ENCODE measurements at places on chromosomes 11 and 22.

DNA sequence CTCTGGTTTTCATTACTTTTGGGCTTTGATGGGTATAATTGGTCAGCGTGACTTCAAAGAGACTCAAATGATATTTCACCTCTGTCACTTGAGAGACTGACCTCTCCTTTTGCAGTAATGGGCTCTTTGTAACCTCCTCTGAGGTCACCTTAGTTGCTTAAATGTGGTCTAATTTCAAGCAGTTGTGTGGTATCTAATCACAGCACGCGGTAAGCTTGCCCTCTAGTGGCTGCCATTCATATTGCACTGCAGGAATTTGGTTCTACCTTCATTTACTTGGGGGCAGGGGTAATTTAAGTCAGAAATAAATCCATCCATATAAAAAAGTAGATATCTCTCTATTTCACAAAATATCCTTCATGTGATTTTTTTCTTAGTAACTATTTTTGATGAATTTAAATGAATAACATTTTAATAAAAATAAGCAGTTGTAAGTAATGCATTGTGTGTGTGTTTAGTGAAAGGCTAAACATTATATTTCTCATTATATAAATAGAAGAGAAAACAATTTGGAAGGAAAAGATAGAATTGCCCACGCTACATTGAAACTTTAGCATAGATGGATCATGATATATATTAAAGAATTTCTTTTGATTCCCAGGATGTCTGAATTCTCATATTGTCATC lies 55.0 kb upstream of the ANO3 start:
- no peak overlapping the region for H3K4me3 ChIP-seq
- H3K27me3 ChIP-seq = no peaks in the 10 kb centered on the region
- no peaks in the 10 kb centered on the region for H3K36me3 ChIP-seq
- peak; percentile 66 for DNase-seq
- H3K27ac ChIP-seq = no peak overlapping the region
- no peaks in the 10 kb centered on the region for H3K4me1 ChIP-seq

DNA sequence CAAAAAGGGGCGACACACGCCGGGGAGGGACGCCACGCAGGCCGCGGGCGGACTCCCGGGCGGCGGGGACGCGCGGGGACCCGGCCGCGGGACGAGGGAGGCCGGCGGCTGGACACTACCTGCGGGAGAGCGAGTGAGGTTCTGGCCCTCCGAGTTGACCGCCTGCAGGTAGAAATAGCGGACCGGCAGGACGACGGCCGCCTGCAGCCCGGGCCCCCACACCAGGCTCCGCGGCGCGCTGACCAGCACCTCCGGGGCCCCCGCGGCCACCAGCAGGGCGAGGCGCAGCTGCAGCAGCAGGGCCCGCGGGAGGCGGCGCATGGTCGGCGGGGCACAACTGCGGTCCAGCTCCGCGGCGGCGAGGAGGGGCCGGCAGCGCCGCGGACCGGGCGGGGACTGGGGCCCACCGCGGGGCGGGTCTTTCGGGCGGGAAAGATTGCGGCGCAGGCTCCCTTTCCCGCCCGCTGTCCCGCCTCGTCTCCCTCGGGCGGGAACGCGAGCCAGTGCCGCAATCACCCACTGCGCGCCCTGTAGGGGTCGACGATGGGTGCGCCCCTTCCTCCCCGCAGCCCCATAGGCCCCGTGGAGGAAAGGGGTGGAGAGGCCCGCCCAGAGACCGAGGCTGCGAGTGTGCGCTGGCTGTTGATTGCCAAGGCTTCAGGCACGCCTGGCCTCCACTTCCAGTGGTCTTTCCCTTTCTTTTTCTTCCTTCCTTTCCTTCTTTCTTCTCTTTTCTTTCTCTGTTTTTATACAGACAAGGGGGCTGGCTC lies at the start of gene POGLUT3:
TSS of gene POGLUT3 (minus strand) at position 339 of the 770 bp plus-strand sequence. CDS start at position 321, 18 bp downstream.
- peak within 1 kb of the TSS; percentile 92 for H3K27ac ChIP-seq
- H3K27me3 ChIP-seq = no peaks in the 10 kb centered on the region
- DNase-seq = peak; percentile 85
- H3K4me1 ChIP-seq = peaks cover 16% of the 10 kb centered on the region
- H3K36me3 ChIP-seq = no peaks in the 10 kb centered on the region
- peak within 1 kb of the TSS; percentile 84 for H3K4me3 ChIP-seq

DNA sequence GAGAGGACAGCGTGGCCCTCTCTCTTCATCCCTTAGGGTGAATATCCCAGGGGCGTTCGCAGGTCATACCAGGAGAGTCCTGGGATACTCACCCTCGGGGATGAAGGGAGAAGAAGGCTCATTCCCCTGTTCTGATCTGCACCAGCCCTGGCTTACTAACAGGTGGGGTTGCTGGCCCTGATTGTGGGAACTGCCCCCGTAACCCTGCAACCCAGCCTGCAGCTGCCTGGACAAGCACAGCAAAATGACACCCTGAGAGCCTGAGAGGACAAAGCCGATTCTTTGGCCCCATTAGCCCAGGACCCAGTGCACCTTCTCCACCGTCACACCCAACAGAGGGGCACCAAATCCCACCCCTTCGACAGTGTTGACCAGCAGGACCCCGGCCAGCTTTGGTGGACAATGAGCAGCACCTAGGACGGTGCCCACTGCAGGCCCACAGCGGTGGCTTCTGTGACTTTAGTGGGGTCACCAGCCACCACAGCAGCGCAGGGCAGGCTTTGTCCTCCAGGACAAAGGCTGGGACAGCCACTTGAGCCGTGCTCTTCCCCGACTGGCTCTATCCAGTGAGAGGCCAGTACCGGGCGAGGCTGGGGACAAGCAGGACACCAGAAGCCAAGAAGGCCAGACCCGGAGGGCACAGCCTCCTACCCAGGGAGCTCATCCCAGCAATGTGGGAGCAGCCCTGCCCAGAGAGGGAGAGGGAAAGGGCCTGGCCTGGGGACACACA lies 98.5 kb upstream of the RTL6 start:
- peaks cover 5% of the 10 kb centered on the region for H3K4me1 ChIP-seq
- no peak for DNase-seq

GRCh38 chr11:2269601-2270321 lies 627 bp downstream of the ASCL2 start:
- no peaks in the 10 kb centered on the region for H3K36me3 ChIP-seq
- H3K27me3 ChIP-seq = peaks cover 67% of the 10 kb centered on the region
- peak overlapping the region; percentile 14 for H3K27ac ChIP-seq
- peak overlapping the region; percentile 35 for H3K4me3 ChIP-seq

- peak; percentile 59 for DNase-seq
- H3K4me3 ChIP-seq = no peak overlapping the region
- H3K27ac ChIP-seq = no peak overlapping the region
- H3K27me3 ChIP-seq = peaks cover 35% of the 10 kb centered on the region
Measured at GRCh38 chr11:69700278-69701140, 3.3 kb downstream of the FGF19 start.

- DNase-seq = no peak
- no peak overlapping the region for H3K27ac ChIP-seq
- H3K27me3 ChIP-seq = no peaks in the 10 kb centered on the region
- no peaks in the 10 kb centered on the region for H3K36me3 ChIP-seq
Measured at GRCh38 chr22:30116362-30117117, 36.3 kb downstream of the HORMAD2 start.

DNA sequence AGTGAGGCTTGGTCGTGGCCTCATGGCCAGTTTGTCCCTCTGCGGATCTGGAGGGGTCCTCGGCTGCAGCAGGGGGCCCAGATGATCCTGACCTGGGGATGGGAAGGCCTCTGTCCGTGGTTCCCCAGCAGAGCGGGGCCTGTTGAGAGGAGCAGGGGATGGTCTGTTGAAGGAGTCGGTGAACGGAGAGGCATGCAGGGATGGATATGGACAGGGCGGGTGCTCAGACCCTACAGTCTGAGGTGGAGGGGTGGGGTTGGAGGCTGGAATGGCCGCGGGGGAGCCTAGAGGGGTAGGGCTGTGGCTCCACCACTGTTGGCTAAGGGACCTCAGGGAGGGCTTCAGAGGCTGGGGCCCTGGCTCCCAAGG lies 33.8 kb downstream of the RTN4R start:
- H3K4me1 ChIP-seq = peaks cover 7% of the 10 kb centered on the region
- peaks cover 4% of the 10 kb centered on the region for H3K27me3 ChIP-seq

DNA sequence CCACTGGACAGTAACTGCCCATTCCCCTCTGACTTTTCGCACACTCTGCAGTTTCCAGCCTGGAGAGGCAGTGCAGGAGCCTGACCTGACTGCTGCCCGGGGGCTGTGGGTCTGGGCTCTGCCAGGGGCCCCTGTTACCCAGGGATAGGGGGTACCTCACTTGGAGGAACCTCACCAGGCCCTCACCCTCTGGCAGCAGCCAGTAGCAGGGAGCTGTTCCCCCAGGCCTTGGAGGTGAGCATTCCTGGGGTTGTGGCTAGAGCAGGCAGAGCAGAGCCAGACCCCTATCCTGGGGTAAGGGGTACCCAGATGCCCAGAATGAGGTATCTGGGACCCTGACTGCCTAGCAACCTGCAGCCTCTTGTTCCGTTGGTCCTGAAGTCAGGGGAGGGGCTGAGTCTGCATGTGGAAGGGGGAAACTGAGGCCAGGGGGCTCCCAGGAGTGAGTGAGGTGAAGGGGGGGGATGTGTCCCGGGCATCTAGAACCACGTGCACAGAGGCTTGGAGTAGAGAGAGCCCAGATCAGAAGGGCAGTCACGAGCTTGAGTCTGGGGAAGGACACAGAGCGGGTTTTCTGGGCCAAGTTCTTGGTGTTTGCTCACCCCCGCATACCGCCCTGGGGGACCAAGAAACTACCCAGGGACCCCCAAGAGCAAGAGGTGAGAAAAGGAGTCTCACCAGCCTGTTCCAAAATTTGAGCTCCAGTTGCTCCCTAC lies 43.9 kb upstream of the ACCSL start:
- H3K27ac ChIP-seq = no peak overlapping the region
- no peak overlapping the region for H3K4me3 ChIP-seq
- H3K27me3 ChIP-seq = no peaks in the 10 kb centered on the region
- no peaks in the 10 kb centered on the region for H3K36me3 ChIP-seq
- H3K4me1 ChIP-seq = no peaks in the 10 kb centered on the region

DNA sequence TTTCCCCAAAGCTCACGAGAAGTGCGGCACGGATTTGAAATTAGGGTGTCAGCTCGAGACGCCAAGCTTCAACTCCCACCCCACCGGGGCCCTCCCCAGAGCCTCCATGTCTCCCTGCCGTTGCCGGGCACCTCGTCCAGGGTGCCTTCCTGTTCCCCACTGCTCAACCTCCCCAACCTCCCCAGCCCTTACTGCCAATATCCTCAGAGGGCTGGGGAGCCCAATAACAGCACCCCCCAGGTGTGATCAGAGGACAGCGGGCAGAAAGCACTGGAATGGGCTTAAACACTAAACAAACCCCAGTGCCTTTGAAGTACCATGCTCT lies 1336.4 kb downstream of the TBC1D22A start:
- H3K27ac ChIP-seq = no peak overlapping the region
- peak; percentile 25 for DNase-seq
- H3K36me3 ChIP-seq = no peaks in the 10 kb centered on the region

DNA sequence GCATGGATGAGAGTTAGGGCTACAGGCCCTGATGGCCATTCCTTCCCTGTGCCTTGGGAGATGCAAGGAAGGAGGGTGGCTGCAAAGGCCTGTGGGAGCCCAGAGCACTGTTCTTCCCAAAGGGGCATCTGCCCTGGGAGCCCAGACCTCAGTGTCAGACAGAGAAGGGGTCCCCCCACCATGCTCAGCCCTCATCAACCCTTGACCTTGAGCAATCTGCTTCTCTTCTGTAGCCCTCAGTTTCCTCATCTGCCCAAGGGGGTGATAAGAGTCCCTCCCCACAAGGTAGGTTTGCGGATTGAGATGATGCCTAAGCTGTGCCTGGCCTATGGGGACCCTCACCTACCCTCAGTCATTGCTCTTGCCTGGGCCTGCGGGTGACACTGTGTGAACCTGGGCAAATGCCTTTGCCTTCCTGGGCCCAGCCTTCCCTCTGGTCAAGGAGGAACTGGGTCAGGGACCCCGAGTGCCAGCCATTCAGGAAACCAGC lies 47.5 kb downstream of the IGLL5 start:
- no peaks in the 10 kb centered on the region for H3K4me1 ChIP-seq
- no peak overlapping the region for H3K4me3 ChIP-seq
- DNase-seq = no peak
- H3K27ac ChIP-seq = no peak overlapping the region
- H3K36me3 ChIP-seq = no peaks in the 10 kb centered on the region
- no peaks in the 10 kb centered on the region for H3K27me3 ChIP-seq

DNA sequence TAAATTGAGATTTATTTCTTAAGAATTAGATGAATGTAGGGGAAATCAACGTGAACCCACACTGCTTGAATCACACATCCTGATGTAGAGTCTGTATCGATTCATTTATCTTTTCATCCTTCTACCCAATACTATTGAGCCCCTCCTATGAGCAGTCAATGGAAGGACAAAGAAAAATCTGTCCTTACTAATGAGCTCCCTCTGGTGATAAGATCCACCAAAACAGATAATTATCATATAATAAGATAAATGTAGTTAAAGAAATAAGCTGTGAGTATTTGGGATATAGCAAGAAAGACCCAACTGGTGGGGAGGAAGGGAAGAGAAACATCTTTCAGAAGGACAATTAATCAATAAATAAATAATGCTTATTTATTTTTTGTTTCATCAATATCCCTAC lies 385.1 kb upstream of the CCDC90B start:
- H3K27me3 ChIP-seq = no peaks in the 10 kb centered on the region
- DNase-seq = no peak
- no peak overlapping the region for H3K4me3 ChIP-seq
- no peak overlapping the region for H3K27ac ChIP-seq
- H3K4me1 ChIP-seq = no peaks in the 10 kb centered on the region

DNA sequence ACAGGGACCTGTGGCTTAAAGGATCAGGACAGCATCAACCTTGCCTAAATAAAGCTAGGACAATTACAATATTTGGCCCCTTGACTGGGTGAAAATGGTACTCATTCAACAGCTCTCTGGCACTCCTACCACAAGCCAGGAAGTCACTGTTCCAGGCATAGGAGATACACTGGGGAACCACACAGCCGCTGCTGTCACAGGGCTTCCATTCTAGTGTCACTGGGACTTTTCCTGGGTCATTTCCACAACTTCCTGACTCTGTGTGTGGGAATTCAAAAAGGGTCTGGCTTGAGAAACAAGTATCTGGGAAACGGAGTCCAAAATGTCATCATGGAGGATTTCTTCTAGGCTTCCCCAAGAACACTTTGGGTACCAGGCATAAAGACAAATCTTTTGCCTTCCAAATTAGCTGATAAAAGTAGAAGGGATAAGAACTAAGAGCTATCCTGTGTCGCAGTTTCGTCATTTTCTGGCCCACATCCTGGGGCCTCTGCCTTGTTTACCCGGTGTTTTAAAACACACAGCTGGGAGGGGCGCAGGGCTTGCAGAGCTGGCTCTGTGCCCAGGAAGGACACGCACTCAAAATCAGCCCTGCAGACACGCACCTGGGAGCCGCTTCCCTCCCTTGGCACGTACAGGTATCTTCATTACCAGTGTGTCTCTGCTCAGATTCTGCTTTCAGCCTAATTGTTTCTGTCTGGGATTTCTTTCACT lies 38.0 kb downstream of the TMEM45B start:
- H3K27ac ChIP-seq = no peak overlapping the region
- no peaks in the 10 kb centered on the region for H3K27me3 ChIP-seq
- no peak overlapping the region for H3K4me3 ChIP-seq
- no peak for DNase-seq
- H3K36me3 ChIP-seq = no peaks in the 10 kb centered on the region

- peaks cover 17% of the 10 kb centered on the region for H3K36me3 ChIP-seq
- peaks cover 8% of the 10 kb centered on the region for H3K4me1 ChIP-seq
- H3K27me3 ChIP-seq = no peaks in the 10 kb centered on the region
Measured at GRCh38 chr22:17897426-17897825, 123.2 kb upstream of the BID start.

GRCh38 chr11:44564670-44565210 lies 723 bp upstream of the CD82 start:
- DNase-seq = peak; percentile 94
- peak overlapping the region; percentile 97 for H3K27ac ChIP-seq
- no peaks in the 10 kb centered on the region for H3K27me3 ChIP-seq
- peak overlapping the region; percentile 53 for H3K4me3 ChIP-seq
